ENCODE measurements at places on chromosomes 4 and X. TPM values are rescaled to one million over a fixed set of nuclear protein-coding genes. Genes with fewer than 3 reads are reported as not detected.

GRCh38 chrX:9940421-9940820 is 26.7 kb upstream of the CLDN34 start:
- no peaks in the 10 kb centered on the region for H3K4me1 ChIP-seq
- H3K4me3 ChIP-seq: no peak overlapping the region
- no peaks in the 10 kb centered on the region for H3K36me3 ChIP-seq
- no peak for DNase-seq

DNA sequence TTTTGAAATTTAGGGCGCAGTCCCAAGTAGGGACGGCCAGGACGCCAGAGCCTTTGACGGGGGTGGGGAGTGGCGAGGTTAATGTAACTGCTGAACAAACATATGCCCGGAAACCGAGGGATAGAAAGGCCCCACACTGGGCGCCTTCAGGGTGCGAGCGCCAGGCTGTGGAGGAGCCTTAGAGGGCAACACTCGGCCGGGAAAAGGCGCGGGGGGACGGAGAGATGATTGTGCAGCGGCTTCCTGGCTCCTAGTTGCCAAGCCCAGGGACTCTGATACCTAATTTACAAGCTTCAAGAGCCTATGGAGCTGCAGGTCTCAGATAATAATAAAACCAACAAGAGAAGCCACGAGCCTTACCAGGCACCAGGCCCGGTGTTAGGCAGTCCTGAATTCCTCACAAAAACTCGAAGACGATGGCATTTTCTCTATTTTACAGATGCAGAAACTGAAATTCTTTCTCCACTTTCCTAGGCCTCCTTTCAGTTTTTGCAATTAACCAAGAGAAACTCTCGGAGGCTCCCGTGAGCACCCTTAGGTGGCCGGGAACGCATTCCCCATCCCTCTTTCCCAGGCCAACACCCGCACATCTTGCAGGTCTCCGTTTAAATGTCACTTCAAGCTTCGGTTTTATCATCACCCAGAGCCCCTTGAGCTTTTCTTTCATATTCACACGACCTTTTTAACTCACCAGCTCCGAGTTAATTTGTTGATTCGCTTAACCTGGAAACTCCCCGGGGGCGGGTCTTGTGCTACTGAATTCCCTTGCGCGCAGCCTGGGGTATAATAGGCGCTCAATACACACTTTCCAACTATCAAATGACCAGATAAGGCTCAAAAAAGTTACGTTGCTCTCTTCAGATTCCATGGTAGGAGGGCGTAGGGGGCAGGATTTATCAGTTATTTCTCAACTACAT is 6.4 kb upstream of the GSX2 start:
- H3K27ac ChIP-seq: no peak overlapping the region
- DNase-seq: no peak
- no peaks in the 10 kb centered on the region for H3K36me3 ChIP-seq

GRCh38 chr4:174444390-174444789 is 77.9 kb downstream of the HPGD start:
- no peak overlapping the region for H3K27ac ChIP-seq
- H3K4me3 ChIP-seq: no peak overlapping the region
- no peaks in the 10 kb centered on the region for H3K36me3 ChIP-seq
- no peaks in the 10 kb centered on the region for H3K27me3 ChIP-seq
- H3K4me1 ChIP-seq: peaks cover 8% of the 10 kb centered on the region

- H3K27ac ChIP-seq: no peak overlapping the region
- no peak for DNase-seq
- H3K4me3 ChIP-seq: no peak overlapping the region
- H3K4me1 ChIP-seq: no peaks in the 10 kb centered on the region
- no peaks in the 10 kb centered on the region for H3K27me3 ChIP-seq
Measured at GRCh38 chrX:104749951-104750610, 184.1 kb downstream of the IL1RAPL2 start.

GRCh38 chrX:105845631-105846030 is 23.3 kb downstream of the NRK start:
- no peak overlapping the region for H3K4me3 ChIP-seq
- H3K4me1 ChIP-seq: no peaks in the 10 kb centered on the region
- no peaks in the 10 kb centered on the region for H3K36me3 ChIP-seq
- no peaks in the 10 kb centered on the region for H3K27me3 ChIP-seq
- H3K27ac ChIP-seq: no peak overlapping the region

IL13RA1 gene
- 98.3 TPM for total RNA-seq
